PC-3 (cell line): ENCODE measurements at places on chromosomes 6 and 20. TPM values are rescaled to one million over a fixed set of nuclear protein-coding genes. Genes with fewer than 3 reads are reported as not detected.

- DNase-seq, result no peak
These were observed 155.0 kb upstream of the CITED2 start for GRCh38 chr6:139529420-139529819.

DNA sequence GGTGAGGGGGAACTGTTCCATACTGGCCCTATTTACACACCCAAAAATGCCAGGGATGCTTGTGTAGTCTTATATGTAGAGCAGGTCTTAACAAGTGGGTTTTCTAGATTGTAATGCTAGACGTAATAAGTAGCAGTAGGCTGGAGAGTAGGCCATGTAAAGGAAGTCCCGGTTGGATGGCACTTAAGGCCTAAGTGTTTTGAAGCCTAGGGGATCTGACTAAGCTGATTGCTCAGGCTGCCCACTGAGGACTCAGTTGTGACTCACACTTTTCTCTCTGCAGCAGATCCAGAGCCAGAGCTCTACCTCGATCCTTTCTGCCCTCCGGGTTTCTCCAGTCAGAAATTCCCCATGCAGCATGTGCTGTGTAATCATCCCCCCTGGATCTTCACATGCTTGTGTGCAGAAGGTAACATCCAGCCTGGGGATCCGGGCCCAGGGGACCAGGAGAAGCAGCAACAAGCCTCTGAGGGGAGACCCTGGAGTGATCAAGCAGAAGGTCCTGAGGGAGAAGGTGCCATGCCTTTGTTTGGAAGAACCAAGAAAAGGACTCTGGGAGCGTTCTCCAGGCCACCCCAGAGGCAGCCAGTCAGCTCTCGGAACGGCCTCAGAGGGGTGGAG, 26.6 kb downstream of the ZNF133 start:
- peak; percentile 98 for DNase-seq

GRCh38 chr6:131640100-131640499, 3.0 kb downstream of the ENPP3 start:
- DNase-seq, result no peak

DNA sequence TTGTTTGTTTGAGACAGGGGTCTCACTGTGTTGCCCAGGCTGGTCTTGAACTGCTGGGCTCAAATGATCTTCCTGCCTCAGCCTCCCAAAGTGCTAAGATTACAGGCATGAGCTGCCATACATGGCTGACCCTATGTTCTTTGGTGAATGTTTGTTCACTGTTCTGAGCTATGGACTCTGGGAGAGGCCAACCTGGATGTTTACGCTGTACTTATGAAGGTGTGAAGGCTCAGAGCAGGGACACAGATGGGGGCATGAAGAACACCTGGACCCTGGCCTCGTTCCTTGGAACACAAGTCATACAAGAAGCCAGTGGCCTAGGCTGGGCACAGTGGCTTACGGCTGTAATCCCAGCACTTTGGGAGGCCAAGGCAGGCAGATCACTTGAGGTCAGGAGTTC, 21.1 kb upstream of the CD24 start:
- no peak for DNase-seq

GRCh38 chr6:139372326-139373153, 1.9 kb downstream of the CITED2 start:
- peak; percentile 10 for DNase-seq

- DNase-seq, result no peak
These were observed 409.4 kb upstream of the SASH1 start for GRCh38 chr6:147933224-147933623.

DNA sequence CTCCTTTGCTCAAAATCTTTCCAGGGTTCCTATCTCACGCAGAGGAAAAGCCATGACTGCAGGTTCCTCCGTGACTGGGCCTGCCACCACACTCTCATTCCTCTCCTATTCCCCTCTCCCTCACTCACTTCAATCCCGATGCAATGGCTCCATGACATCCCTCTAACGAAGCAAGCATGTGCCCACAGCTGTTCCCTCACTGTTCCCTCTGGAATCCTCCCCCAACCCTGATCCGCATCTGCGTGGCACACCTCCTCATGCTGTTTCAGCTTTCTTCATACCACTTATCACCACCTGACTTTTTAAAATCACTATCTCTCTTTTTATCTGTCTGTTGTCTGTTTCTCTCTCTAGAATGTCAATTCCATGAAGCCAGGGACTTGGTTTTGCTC, 25.5 kb downstream of the ANGPT4 start:
- no peak for DNase-seq

- DNase-seq, result no peak
These were observed 2.2 kb downstream of the PSORS1C1 start for GRCh38 chr6:31116661-31117385.

DNA sequence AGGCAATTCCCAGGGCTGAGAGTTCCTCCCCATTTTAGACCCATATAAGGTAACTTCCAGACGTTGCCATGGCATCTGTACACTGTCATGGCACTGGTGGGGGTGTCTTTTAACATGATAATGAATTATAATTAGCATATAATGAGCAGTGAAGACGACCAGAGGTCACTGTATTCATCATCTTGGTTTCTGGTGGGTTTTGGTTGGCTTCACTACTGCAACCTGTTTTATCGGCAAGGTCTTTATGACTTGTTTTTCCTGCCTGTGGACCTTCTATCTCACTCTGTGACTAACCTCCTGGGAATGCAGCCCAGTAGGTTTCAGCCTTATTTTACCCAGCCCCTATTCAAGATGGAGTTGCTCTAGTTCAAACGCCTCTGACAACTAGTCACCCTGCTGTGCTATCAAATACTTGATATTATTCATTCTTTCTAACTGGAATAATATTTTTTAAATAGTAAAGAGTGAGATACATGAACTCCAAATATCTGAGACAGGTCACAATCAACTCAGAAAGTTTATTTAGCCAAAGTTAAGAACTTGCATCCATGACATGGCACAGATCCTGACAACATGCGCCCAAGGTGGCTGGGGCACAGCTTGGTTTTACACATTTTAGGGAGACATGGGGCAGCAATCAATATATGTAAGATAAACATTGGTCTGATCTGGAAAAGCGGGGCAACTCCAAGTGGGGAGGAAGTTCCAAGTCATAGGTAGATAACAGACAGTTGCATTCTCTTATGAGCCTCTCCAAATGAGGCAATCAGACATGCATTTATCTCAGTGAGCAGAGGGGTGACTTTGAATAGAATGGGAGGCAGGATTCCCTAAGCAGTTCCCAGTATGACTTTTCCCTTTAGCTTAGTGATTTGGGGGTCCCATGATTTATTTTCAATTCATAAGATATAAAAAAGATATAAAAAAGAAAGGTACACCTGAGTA, 1.2 kb upstream of the UFL1 start:
- peak; percentile 80 for DNase-seq

GRCh38 chr6:33983721-33984465, 162.0 kb downstream of the GRM4 start:
- no peak for DNase-seq

- no peak for DNase-seq
These were observed 72.6 kb downstream of the ARID1B start for GRCh38 chr6:156849806-156850205.

DNA sequence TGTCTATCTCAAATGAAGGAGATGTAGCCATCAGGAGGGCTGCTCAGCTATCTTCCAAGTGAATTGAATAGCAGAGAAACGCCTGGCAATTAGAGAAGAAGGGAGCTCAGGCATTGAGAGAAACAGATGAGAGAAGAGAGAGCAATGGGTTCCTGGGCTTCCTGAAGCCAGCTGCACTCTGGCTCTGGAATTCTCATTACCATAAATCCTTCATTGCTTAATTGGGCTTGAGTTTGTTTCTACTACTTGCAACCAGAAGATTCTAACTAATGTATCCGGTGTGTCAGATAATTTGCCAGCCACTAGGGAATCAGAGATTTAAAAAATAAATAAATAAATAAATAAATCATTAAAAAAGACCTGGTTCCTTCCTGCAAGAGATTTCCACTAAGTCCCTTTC, 25.0 kb upstream of the CDKAL1 start:
- DNase-seq, result no peak

SIRPA gene
- total RNA-seq, result 12.8 and 17.3 TPM in 2 replicates

TMC2 gene
- total RNA-seq, result not detected in 2 replicates

PI3 gene
- total RNA-seq, result 175 and 188 TPM in 2 replicates

DNAH8 gene
- 0.06 and 0.15 TPM in 2 replicates for total RNA-seq

PNLDC1 gene
- total RNA-seq, result not detected in 2 replicates

HBS1L gene
- total RNA-seq, result 44.9 and 53.2 TPM in 2 replicates

PROKR2 gene
- total RNA-seq, result not detected in 2 replicates
